ENCODE measurements at places on chromosomes 3 and 15. TPM values are rescaled to one million over a fixed set of nuclear protein-coding genes. Genes with fewer than 3 reads are reported as not detected.

SLC28A2 gene
- total RNA-seq, result not detected

KLHDC8B gene
- 38.7 TPM for total RNA-seq

DNA sequence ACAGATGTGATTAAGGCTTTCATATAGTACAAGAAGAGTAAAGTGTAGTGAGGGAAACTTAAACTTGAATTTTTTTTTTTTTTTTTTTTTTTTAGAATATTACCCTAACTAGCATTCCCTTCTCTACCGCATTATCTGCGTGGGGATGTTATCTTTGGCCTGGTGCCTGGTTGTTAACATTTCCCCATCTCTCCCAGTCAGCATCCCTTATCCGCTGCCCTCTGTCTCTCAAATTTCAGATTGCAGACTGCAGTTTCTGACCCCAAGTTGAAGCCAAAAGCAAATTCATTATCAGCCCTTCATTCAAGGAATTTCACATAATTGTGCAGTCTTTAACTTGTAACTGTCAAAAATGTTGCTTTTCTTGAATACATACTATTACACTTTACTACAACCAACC, 353.0 kb downstream of the PLOD2 start:
- H3K36me3 ChIP-seq, result no peaks in the 10 kb centered on the region
- H3K4me3 ChIP-seq, result no peak overlapping the region
- H3K27me3 ChIP-seq, result no peaks in the 10 kb centered on the region
- no peaks in the 10 kb centered on the region for H3K4me1 ChIP-seq
- H3K27ac ChIP-seq, result no peak overlapping the region

DNA sequence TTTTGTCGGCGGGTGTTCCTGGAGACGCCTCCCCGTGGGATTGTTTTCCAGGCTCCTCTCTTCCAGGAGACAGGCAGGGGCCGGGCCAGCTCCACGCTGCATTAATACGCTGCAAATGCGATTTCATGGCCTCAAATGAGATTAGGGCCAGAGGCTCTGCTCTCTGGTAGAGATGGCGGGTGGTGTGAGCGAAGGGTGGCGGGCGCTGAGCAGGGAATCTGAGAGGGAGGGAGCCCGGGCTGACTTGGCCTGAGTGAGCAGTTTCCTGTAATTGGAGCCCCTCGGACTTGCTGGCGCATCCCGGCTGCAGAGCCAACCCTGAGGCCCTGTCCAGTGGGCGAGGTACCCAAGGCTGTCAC, 7.4 kb upstream of the CCDC33 start:
- H3K4me1 ChIP-seq, result no peaks in the 10 kb centered on the region
- H3K36me3 ChIP-seq, result no peaks in the 10 kb centered on the region
- no peaks in the 10 kb centered on the region for H3K27me3 ChIP-seq
- H3K27ac ChIP-seq, result no peak overlapping the region

GRCh38 chr3:155154255-155154654, 74.1 kb downstream of the MME start:
- H3K27ac ChIP-seq, result peak overlapping the region; percentile 19
- H3K4me1 ChIP-seq, result no peaks in the 10 kb centered on the region
- no peak for DNase-seq
- no peaks in the 10 kb centered on the region for H3K27me3 ChIP-seq
- no peak overlapping the region for H3K4me3 ChIP-seq
- H3K36me3 ChIP-seq, result no peaks in the 10 kb centered on the region

DNA sequence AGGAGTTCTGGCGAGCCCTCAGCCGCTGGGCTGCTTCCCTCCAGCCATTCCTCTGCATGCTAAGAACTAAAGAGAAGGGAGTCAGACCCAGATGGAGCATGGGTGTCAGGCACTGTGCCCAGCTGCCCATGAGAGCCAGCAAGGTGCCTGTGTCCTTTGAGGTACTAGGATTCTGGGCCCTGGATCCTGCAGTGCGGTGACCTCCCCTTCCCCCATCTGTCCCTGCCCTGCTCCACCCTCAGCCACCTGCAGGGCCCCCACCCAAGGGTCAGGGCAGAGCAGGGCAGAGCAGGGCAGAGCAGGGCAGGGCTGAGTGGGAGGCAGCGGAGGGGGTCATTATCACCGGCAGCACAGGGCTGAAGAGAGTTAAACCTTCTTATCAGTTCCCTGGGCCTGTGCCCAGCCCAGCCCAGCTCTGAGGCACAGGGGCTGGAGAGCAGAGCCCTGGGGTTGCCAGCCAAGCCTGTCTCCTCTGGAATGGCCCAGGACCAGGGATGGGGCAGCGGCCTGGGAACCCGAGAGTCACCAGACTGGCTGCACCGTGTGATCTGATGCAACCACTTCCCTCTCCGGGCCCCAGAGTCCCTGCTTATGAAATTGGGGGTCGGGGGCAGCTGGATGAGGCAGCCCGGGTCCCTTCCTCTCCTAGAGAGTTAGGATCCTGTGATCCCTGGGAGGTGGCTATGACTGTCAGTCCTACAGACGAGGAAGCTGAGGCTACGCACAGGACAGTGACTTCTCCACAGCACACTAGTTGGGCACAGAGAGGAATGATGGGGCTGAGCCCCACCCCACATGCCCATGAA, 17.3 kb downstream of the ZDHHC19 start:
- no peaks in the 10 kb centered on the region for H3K27me3 ChIP-seq
- no peak overlapping the region for H3K4me3 ChIP-seq
- no peaks in the 10 kb centered on the region for H3K36me3 ChIP-seq
- H3K4me1 ChIP-seq, result no peaks in the 10 kb centered on the region
- DNase-seq, result no peak
- no peak overlapping the region for H3K27ac ChIP-seq

- H3K4me3 ChIP-seq, result no peak overlapping the region
- no peaks in the 10 kb centered on the region for H3K4me1 ChIP-seq
- no peak overlapping the region for H3K27ac ChIP-seq
- DNase-seq, result no peak
- no peaks in the 10 kb centered on the region for H3K27me3 ChIP-seq
Measured at GRCh38 chr3:73681610-73682009, 56.9 kb upstream of the PDZRN3 start.

- peak overlapping the region; percentile 6 for H3K27ac ChIP-seq
- no peaks in the 10 kb centered on the region for H3K4me1 ChIP-seq
- no peaks in the 10 kb centered on the region for H3K27me3 ChIP-seq
Measured at GRCh38 chr3:71466483-71466882, 117.0 kb downstream of the FOXP1 start.

GRCh38 chr3:144003051-144003450, 31.4 kb downstream of the DIPK2A start:
- no peak overlapping the region for H3K27ac ChIP-seq
- H3K36me3 ChIP-seq, result no peaks in the 10 kb centered on the region
- no peaks in the 10 kb centered on the region for H3K27me3 ChIP-seq
- no peak overlapping the region for H3K4me3 ChIP-seq

LIPH gene
- 5.6 TPM for total RNA-seq

DNA sequence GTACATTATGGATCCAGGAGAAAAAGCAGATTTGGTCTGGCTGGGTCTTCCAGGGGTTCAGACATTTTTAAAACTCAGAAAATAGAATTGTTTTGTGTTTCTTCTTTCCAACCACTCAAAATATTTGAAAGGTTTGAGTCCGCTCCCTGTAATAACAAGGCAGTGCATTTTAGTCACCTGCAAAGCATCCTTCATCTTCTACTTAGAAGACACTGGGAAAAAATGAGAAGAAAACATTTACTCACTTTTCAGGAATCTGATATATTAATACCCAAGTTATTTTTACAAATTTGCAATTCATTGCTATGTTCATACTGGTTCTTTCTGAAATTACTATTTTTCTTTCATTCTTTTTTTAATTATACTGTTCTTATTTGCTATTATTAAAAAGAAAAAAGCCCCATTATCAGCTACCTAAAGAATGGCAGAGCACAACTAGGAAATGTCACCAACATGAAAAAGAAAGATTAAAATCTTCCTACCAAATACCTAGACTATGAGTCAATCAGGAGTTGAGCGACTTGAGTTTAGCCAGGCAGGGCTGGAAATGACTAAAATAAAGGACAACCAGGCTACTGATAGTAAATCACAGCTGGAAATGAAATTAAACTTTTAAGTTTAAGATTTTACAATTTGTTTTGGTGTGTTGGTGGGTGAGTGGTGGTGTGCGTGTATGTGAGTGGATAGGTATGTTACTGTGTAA, 280.3 kb upstream of the THBS1 start:
- H3K36me3 ChIP-seq, result no peaks in the 10 kb centered on the region
- no peaks in the 10 kb centered on the region for H3K27me3 ChIP-seq
- H3K4me3 ChIP-seq, result no peak overlapping the region
- no peak overlapping the region for H3K27ac ChIP-seq
- no peaks in the 10 kb centered on the region for H3K4me1 ChIP-seq

DNA sequence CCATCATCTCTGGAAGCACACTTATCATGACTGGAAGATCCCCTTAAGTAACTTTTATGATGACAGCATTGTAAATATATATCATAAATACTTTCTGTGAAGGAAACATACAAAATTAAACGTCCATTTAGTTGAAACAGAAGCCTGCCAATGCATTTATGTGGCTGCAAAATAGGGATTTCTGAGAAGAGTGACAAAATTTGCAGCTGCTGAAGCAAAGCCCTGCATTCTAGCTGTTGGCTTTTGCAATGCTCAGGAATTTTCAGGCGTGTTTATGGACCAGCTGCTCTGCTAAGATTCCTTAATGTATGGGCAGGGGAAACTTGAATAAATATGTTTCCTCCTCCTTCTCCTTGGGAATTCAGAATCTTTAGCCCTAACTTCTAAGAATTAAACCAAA, 137.3 kb downstream of the CACNA2D3 start:
- H3K4me3 ChIP-seq, result no peak overlapping the region
- DNase-seq, result no peak
- peaks cover 4% of the 10 kb centered on the region for H3K27me3 ChIP-seq
- H3K36me3 ChIP-seq, result no peaks in the 10 kb centered on the region
- H3K4me1 ChIP-seq, result no peaks in the 10 kb centered on the region

DNA sequence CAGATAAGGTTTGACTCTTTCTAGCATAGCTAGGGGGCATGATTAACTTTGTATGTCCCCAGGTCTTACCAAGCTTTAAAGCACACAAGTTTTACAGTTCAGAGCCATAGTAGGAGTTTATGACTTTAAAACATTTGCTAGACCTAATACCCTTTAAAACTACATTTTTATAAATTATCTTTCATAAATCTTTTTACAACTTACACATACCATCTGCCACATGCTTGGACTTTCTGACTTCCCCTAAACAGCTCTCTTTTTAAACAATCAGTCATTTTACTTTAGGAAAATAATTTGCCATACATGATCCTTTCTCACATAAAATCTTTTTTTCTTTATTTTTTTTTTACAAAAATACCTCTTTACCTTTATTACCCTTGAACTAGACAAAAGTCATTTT, 735.3 kb upstream of the CADM2 start:
- DNase-seq, result no peak
- no peak overlapping the region for H3K27ac ChIP-seq

DNA sequence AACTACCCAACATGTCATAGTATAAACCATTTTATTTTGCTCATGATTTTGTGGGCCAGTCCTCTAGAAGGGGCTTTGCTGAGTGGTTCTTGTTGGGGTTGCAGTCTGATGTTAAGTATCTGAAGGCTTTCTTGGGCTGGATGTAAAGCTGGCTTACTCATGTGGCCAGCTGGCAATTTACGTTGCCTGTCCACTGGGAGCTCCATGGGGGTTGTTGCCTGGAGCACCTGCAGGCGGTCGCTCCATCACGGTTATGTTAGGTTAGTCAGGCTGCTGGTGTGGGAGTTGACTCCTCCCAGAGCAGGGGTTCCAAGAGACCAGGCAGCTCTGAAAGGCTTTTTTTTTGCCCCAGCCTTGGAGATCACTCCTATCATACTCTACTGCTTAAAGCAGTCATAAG, 98.1 kb downstream of the NR1D2 start:
- H3K36me3 ChIP-seq, result no peaks in the 10 kb centered on the region
- peak overlapping the region; percentile 82 for H3K27ac ChIP-seq
- H3K4me3 ChIP-seq, result no peak overlapping the region

Data from breast epithelium (tissue), 4 donors.